ENCODE measurements at places on chromosomes 2 and 18.

DNA sequence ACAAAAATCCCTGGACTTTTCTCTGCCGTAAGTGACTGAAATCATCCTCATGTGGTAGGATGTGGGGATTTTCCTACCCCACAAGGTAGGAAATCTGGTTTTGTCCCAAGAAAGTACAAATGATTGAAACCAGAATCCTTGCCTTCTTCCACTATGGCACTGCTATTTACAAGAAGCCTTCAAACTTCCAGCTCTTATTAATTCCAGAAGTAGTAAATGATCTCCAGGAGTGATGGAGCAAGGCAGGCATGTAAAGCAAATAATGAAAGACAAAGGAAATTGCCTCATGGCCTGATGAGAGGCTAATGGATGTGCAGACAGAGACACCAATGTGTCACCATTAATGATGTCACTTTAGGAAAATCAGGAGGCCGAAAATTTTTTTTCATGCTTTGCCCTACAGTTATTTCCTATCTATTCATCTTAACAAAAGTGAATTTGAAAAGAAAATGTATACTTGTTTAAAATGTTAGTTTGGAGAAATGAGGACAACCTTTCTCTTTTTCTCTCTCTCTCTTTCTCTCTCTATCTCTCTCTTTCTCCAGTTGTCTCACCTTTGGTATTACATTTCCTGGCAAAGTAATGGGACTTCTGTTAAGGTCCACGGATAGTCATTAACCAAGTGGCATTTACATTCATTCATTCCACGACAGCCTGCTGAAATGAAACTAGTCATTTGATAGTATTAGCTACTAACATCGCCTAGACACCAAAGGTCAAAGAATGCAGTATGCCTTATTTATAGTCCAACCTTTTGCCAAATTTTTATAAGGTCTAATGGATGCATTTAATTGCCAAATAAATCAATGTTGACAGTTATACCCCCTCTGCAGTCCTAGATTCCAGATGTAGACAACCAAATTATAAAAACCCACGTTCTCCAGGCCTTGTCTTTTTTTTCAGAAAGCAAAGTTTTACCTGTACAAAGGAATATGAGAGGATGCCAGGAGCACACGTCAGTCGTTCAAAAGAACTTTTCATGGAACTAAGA lies 5.0 kb upstream of the EVA1A start:
- DNase-seq: peak; percentile 76

DNA sequence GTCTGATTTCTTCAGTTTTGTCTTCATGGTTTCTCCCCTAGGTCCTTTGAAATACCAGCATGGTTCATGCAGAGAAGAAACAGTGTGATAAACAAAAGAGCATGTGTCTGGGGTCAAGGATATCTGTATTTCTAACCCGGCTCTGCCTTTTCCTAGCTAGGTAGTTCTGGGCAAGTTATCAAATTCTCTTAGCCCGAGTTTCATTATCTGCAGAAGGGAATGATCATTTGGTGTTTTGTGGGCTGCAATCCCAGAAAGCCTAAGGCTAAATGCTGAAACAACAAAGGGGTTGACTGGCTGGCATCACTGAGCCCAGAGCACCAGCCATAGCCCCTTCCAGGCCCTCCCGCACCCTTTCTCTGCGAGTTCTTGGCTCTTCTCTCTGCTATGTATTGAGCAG lies 51.7 kb upstream of the DAPL1 start:
- DNase-seq: no peak

- no peak for DNase-seq
Observed at GRCh38 chr2:151945186-151945585, 117.0 kb upstream of the ARL5A start.

DNA sequence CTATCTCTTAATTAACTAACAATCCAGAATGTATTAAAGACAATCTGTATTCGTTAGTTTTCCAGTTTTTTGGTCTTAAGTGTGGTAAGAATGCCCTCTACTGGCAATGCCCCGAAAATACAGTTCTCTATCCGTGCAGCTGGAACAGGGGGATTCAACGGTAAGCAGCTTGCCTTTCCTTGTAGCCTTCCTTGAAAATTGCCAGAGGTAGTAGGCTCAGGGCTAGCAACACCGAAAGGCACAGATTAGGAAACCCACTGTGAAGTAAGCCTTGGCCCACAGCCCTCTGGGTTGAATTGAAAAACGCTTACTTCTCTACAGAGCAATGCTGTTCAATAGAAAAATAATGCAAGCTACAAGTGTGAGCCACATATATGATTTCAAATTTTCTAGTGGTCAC lies 17.1 kb upstream of the VPS4B start:
- DNase-seq: peak; percentile 65

DNA sequence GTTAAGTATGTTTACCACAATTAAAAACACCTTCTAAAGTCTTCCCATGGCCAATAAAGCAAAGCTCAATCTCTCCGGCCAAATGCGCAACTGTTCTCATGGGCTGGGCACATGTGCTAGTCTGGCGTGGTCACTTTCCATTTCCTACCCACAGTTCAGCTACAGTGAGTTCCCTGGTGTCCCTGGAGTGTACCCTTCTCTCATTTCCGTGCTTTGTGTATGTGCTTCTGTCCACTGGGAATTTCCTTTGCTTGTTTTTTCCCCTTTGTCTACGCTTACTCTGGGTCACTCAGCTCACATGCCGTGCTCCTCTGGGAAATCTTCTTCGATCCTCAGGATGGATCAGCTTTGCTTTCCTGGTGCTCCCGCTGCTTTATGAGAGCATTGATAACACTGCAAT lies 69.6 kb upstream of the GYPC start:
- DNase-seq: no peak

DNA sequence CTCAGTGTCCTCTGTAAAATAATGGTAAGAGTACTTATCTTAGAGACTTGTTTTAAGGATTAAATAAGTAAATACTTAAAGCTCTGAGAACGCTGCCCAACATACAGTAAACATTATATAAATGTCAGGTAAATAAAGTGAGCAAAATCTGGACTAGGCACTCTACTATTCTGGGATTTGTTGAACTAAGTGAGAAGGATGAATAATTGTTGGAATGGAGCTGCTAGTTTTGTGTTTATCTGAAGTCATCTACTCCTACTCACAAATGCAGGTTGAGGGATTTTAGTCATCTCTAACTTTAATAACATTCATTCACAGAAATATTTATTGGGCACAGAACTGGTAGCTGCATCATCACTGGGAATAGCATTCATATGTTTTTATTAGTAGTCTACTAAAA lies 103.4 kb downstream of the MEIS1 start:
- DNase-seq: peak; percentile 52

GRCh38 chr18:10814336-10814735 lies 288.5 kb downstream of the NAPG start:
- DNase-seq: no peak

DNA sequence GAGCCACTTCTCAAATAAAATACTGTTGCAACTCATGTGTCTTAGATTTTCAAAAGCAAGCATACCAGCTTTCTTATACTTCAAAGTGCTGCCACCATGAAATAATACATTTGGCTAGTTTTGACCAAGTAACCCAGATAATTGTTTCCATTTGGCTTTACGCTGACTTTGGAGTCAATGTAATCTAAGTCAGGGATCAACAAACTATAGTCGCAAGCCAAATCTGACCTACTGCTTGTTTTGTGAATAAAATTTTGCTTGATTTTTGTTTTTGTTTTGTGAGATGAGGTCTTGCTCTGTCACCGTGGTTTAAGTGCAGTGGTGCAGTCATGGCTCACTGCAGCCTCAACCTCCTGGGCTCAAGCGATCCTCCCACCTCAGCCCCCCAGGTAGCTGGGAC lies 65.0 kb downstream of the OXER1 start:
- no peak for DNase-seq

DNA sequence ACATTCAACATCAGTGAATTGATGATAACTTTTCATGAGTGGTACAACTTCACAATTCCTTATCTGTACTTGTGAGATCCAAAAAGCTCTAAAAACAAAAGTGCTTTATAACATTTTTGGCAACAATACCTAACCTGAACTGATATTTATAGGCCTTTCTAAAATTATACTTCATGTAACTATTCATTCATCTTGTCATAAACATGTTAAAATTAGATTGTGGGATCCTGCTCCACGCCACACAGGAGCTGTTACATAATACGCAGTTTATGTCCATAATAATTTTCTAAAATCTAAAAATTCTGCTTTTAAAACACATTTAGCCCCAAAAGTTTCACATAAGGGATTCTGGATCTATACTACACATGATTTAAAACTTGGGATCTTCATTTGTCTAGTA lies 908.5 kb upstream of the CHAC2 start:
- no peak for DNase-seq

GRCh38 chr2:76825140-76825970 lies 696.8 kb downstream of the LRRTM4 start:
- DNase-seq: no peak

- peak; percentile 36 for DNase-seq
Observed at GRCh38 chr2:188773075-188773474, 201.1 kb upstream of the COL3A1 start.

DNA sequence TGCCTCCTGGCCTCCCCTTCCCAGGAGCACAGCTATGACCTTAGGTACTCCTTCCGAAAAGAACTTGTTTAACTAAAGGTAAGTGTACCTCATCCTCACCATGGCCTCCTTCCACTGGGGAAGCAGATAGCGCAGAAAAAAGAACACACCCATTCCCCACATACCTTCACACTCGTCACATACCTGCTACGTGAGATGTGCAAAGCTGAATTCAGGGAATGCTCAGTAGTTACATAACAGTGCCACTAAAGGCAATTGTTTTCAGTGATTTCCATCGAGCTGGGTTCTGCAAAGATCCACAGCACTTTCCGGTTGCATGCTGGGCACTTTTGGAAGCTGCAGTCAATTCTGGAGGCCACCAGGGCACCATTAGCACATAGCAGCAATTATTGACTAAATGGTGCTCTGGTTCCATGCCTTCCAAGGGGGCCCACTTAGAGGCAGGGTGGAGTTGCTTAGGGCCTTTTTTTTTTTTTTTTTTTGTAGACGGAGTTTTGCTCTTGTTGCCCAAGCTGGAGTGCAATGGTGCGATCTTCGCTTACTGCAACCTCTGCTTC lies 41.0 kb downstream of the PAX8 start:
- no peak for DNase-seq

GRCh38 chr18:2244641-2245040 lies 326.7 kb downstream of the METTL4 start:
- peak; percentile 11 for DNase-seq

DNA sequence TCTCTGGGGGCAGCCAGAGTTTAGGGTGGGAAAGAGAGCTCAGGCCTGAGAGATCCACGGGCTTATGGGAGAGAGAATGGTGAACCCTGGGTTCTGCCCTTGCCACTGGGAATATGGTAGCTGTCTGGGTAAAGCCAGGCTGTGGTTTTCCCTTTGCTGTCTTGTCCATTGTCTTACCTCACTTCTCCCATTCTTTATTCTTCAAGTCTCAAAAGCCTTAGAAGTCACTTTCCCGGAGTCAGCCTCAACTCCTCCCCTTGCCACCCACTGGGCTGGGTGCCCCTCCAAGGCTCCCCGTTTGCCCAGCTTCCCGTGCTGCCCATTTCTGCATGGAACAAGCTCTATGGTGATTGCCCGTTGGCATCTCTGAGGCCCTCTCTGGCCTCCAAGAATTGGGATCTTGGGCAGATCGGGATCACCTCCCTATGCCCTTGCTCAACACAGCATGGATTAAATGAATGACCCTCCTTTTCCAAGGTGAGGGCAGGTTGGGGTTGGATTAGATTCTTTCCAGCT lies 228.2 kb downstream of the HAUS1 start:
- DNase-seq: no peak

DNA sequence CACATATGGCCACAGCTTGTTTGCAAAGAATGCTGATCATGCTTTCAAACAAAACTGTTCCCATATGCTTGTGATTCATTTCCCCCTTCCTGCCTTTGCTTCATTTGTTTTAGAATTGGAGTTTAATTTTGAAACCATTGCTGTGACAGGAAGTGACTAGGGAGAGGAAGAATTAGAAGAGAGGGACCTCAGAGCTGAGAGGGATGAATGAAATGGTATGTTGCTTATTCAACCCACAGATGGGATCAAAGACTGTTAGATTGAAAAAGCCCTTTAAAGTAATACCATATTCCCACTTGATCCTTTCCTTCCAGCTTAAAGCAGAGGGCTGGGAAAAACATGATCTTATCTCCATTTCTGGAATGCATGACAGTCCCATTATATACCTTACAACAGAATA lies 106.2 kb upstream of the RNF152 start:
- peak; percentile 97 for DNase-seq

DNA sequence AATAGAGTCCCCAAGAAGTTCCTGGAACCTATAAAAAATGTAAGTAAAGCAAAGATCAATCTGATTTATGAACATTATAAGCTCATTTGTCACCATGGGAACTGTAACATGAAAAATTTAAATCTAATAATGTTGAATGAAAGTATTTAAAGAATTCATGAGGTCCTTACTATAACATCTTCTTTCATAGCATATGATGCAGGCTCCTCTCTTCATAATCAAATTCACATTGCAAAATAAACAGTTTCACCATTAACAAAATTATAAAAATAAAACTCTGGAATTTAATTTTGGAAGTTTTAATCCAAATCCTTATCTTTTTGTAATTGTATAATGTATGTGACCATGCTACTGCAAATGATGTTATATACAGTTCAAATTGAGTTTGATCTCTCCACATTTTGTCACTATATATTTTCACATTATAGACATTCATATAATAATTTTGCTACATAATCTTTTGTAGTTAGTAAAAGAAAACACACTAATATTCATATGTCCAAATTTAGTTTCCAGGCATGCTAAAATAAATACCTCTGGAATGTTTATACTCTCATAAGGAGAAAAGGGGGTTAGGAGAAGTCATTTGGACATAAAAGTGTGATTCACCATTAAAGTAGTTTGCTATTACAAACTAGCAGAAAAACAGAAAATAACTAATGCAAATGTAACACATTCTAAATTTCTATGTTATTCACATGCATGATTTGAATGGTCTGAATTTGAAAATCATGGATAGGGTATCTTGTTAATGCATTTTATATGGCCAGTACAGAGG lies 954.1 kb downstream of the DSC3 start:
- DNase-seq: peak; percentile 35

- no peak for DNase-seq
Observed at GRCh38 chr2:121925466-121925865, 170.0 kb downstream of the TSN start.

- DNase-seq: no peak
Observed at GRCh38 chr2:3617198-3617890, 22.4 kb downstream of the COLEC11 start.

GRCh38 chr2:84861539-84861938 lies 19.3 kb downstream of the TRABD2A start:
- no peak for DNase-seq

DNA sequence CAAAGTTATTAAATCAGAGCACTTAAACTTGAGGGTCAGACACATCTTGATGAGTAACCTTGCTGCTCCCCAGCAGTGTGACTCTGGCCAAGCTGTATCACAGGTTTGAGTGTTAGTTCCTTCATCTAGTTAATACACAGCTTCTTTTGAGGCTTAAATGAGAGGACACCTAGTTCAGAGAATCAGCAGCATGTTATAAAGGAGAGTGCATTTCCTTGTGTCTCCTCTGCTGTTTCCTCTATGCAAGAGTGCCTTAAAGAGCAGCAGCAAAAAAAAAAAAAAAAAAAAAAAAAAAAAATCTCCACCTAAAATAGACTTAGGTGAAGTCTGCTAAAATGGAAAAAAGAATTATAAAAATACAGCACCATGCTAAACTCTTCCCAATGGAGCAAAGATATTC lies 261.9 kb downstream of the TCF4 start:
- DNase-seq: no peak

All from EH (cell line).